ENCODE measurements at places on chromosomes 2 and 18.

GRCh38 chr2:134244086-134244485 lies 9.8 kb upstream of the MGAT5 start:
- DNase-seq = no peak

DNA sequence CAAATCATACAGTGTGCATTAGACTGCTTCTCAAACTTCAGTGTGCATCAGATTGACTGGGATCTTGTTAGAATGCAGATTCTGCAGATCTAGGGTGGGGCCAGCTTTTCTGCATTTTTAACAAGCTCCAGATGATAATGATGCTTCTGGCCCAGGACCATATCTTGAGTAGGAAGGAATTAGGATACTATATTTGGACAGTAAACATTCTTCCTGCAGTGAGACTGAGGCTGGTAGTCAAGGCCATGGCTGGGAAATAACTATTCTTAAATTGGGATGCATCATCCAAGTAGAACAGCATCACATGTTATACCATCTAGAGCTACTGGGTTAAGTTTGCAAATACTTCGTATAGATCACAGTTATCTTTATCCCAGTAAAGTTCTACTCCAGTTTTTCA lies 28.4 kb upstream of the ARMC9 start:
- no peak for DNase-seq

- DNase-seq = no peak
Observed at GRCh38 chr2:128384446-128384845, 65.8 kb upstream of the HS6ST1 start.

- DNase-seq = no peak
Observed at GRCh38 chr2:131105950-131106801, 1.0 kb downstream of the PLEKHB2 start.

DNA sequence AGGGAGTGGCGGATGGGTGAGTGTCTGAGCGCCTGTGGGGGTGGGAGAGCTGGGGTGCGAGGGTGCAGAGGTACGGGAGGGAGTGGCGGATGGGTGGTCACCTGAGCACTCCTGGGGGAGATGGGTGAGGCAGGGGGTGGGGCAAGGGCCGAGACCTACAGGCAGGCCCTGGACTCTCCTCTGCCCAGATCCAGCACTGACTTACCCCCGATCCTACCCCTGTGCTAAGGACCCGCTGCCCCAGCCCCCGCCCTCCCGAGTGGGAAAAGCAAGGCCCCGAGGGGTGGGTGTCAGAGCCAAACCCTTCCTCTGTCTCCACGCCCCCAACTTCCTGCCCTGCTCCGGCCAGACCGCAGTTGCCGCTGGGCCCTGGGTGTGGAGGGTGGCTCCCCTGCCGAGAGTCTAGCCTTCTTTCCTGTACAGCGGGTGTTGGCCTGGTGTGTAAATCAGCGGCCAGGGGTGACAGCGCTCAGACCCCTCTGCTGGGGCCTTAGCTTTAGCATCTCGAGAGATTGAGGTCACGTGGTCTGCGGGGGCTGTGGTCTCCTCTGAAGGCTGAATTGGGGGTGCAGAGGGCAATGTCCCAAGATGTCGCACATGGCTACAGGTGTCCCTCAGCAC lies 12.5 kb downstream of the BOK start:
- no peak for DNase-seq

DNA sequence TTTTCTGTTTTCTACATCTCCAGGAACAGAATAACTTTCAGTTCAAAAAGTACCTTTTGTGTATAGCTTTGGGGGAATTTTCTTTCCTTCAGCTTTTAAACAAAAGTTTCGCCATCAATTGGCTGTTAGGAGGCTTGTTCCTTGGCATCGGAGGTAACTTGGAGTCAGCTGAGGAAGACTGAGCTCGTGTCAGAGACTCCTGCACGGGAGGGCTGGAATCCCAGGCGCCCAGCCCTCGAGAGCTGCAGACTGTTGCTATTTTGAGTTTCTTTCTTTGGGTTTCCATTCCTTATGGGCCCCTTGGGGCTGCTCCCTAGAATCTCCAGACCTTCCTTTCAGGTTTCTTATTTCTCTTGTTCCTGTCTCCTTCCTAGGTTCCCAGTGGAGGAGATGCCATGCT lies 8.1 kb downstream of the EMILIN2 start:
- peak; percentile 52 for DNase-seq
